ENCODE measurements at places on chromosomes 2 and 18.

DNA sequence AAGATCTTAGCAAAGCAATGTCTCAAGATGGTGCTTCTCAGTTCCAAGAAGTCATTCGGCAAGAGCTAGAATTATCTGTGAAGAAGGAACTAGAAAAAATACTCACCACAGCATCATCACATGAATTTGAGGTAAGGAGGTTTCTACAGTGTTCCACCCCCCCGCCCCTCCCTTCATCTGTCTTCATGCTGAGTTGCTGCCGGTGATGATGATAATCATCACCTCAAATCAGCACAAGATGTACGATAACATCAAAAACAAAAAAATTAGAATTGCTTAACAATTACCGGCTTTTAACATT is 14.6 kb downstream of the UGP2 start:
- DNase-seq, result no peak

GRCh38 chr2:74927621-74928020 is 30.8 kb upstream of the POLE4 start:
- DNase-seq, result no peak

GRCh38 chr18:8471372-8471771 is 137.9 kb upstream of the RAB12 start:
- DNase-seq, result no peak

GRCh38 chr2:152646775-152647174 is 70.5 kb downstream of the PRPF40A start:
- no peak for DNase-seq

DNA sequence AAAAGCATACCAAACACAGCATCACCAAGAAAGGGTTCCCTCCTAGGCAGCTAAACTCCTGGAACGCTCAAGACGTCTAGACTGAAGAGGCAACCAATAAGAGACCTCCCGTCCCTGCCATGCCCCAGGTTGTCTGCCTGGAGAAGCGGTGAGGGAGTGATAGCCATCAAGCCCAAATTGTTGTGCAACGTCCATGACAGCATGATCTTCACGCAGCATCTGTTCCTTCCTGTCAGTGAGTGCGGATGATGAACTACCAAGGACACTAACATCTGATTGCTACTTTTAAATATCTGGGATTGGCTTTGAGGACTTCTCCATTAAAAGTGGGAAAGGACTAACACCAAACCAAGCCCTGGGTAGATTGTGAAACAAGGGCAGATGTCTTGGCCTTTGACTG is 149.7 kb downstream of the TXNL1 start:
- DNase-seq, result no peak

- no peak for DNase-seq
Observed at GRCh38 chr18:5891184-5891853, 4.0 kb downstream of the TMEM200C start.

GRCh38 chr2:203451011-203451410 is 84.1 kb downstream of the RAPH1 start:
- no peak for DNase-seq

DNA sequence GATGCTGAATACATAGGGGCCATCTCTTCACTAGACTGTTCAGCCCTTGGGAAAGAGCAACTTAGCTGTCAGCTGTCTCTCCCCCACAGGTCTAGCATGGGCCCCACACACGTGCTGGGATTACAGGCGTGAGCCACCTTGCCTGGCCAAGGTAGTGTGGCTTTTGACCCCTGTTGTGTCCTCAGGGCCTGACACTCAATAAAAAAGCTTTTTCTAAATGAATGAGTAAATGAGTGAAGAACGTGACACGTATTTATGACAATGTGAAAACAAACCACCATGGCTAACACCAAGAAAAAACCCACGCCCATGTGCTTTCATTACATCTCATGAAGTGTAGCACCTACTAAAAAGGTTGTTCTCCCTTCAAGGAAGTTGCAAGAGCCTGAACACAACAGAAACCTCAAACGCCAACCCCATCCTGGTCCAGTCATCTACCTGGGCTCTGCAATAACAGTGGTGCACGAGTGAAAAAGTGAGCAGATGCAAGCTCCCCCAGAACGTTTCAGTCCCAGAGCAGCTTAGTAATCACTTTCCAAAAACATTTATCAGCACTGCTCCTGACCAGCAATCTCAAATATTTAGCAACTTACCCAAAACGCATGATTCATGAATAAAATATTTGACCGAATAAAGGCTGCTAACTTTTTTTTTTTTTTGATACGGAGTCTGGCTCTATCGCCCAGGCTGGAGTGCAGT is 3.4 kb downstream of the WDFY1 start:
- no peak for DNase-seq

Data from NCI-H510A (cell line).